HS-5 (cell line): ENCODE measurements at places on chromosomes 16 and 17.

DNA sequence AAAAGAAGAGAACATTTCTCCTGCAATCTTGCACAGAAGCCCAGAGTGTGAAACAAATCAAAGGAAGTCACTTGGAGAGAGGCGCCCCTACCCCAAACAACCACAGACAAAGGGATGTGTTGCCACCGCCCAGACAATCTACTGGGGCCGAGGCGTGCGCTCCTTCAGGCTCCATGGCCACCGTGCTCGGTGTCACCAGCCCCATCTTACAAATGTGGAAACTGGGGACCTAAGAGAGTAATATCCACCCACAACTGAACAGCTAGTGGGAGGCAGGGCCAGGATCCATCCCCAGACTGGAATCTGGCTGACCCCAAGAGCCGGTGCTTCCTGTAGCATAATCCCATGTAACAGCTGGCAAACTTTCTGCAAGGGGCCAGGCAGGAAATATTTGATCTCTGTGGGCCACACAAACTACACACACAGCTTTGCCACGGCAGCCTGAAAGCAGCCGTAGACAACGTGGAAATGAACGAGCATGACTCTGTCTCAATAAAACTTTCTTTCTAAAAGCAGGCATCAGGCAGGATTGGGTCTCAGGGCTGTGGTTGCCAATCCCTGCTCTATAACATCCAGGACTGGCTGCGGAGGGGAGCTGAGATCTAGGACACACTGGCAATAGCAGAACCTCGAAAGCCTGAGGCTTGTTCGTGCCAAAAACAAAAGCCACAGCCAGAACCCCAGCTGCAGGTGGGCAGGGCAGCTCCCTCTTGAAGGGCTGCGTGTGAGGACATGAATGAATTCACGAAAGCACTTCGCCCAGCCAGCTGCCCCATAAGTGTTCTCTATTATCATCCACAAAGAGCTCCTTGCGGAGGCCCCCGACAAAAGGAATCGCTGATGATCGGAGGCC is 26.6 kb upstream of the GINS2 start:
- no peak for DNase-seq

GRCh38 chr17:82655038-82655479 is 6.8 kb upstream of the WDR45B start:
- DNase-seq: no peak

- no peak for DNase-seq
These were observed 34.6 kb downstream of the DCAKD start for GRCh38 chr17:45016823-45017222.

DNA sequence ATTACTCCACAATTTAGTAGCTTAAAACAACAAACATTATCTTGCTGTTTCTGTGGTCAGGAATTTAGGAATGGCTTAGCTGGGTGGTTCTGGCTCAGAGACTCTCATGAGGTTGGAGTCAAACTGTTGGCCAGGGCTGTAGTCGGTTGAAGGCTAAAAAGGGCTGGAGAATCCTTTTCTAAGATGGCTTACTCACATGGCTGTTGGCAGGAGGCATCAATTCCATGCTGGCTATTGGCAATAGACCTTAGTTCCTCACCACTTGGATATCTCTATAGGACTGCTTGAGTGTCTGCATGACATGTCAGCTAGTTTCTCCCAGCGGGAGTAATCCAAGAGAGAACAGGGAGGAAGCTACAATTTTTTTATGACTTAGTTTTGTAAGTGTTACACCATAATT is 6.6 kb upstream of the EFCAB13 start:
- no peak for DNase-seq

GRCh38 chr17:11240041-11240840 is 772 bp upstream of the SHISA6 start:
- no peak for DNase-seq

DNA sequence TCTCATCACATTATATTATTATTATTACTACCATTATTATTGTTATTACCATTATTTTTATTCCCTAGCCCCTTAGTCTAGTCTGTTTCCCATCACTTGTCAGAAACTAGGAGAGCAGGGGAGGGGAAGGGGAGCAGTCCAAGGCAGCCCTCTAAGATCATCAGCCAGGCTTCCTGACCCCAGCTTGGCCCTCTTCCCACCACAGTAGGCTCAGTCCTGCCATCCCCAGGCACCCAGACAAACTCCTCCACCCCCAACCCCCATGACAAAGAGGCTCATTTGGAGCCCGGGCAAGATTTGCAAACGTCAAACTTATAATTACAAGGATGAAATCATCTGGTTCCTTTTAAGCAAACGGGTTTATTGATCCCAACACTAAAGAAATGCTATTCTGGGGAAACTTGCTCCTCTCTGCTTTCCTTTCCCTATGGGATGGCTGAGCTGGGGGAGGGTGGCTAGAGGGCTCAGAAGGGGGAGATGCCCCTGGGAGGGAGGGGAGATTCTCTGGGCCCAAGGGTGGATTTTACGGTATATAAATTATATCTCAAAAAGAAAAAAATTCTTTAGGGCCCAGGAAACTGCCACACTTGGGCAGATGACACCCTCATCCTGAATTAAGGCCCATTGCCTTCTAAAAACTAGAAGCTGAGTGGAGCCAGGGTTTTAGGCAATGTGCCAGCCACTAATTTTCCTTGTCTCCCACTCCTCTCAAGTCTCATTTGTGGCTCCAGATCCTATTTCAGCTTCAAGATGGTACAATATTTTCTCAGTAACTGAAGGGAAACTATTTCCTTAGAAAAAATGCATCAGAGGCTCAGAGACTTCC is 4.4 kb upstream of the CBFB start:
- no peak for DNase-seq

- no peak for DNase-seq
These were observed 31.6 kb downstream of the ARHGAP17 start for GRCh38 chr16:24983561-24983960.

GRCh38 chr17:45414990-45415881 is 17.4 kb downstream of the ARHGAP27 start:
- DNase-seq: no peak

DNA sequence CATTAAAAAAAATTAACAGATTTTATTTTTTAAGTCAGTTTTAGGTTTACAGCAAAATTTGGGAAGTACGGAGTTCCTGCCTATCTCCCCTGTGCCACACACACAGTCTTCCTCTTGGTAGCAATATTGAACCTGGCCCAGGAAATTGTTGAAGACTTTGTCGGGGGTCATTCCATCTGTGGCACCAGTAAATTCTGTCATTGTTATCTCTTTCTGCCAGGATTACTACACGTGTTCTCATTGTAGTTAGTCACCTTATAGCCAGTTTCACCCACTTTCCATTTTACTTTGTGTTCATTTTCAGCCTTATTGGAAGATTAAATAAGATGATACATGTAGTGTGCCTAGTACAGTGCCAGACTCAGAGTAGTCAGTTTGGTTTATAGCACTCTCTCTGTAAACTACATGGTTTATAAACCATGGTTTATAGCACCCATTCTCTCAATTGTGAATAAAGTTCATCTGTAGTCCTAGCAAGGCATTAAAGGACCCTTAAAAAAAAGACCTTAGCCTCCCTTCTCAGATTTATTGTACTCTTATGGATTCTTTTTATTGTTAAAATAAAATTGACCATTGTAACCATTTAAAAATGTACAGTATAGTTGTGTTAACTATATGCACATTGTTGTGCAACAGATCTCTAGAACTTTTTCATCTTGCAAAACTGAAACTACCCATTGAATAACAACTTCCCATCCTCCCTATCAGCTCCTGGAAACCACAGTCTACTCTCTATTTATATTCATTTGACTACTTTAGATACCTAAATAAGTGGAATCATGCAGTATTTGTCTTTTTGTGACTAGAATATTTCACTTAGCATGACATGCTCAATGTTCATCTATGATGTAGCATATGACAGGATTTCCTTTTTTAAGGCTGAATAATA is 36.1 kb downstream of the NLK start:
- DNase-seq: no peak

- no peak for DNase-seq
These were observed 59.8 kb downstream of the MRM1 start for GRCh38 chr17:36661047-36661666.

GRCh38 chr16:87585442-87586200 is 16.7 kb upstream of the JPH3 start:
- no peak for DNase-seq

- DNase-seq: no peak
These were observed 11.7 kb downstream of the ABCC1 start for GRCh38 chr16:15961060-15961511.
